ENCODE measurements at places on chromosomes 4 and X.
A peak's percentile ranks its signal among the peaks of the same experiment; 100 is the strongest.

GRCh38 chr4:99043346-99043745 lies 45.2 kb downstream of the ADH5 start:
- no peak for DNase-seq

DNA sequence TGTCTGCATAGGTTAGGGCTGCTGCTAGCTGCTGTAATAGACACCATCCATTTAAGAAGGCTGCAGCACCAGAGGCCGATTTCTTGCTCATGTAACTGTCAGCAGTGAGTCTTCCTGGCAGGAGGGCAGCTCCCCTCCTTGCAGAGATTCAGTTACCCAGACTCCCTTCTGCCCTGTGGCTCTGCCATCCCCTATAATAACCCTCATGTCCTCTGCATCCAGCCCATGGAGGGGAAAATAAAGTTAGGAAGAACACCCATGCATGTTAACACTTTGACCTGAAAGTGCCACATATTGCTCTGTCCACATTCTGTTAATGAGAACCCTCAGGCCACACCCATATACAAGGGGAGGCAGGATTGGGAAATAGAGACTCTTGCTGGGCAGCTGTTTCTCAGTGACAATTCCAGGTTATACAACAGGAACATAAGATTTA lies 5.4 kb downstream of the STBD1 start:
- DNase-seq, result no peak

DNA sequence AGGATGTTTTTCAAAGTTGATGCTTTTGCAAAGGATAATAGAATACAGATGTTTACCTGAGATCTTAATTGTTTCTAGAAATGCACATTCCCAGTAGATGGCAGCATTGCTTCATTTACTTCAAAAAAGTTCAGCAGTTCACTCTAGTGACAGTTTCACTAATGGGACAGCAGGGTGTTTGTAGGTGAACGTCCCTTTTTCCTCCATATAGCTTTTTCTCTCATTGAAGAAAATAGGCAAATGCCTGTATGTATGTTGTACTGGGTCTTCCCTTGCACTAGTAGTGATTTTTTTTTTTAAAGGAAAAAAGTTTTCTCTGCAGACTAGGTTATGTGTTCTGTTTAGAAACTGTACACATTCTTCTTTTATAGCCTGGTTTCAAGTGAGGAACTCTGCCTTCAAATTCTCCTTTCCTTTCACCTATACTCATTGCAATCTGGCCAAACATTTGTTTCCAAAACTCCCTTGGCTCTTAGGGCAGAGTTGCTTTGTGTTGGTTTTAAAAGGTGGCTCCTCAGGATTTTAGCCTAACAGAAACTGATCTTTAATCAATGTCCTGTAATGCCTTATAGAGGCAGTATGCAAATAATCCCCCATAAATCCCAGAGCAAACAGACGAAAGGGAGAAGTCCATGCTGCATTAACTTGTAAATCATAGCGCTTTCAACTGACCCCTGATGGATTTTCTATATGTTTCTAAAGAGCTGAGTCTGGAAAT lies 86.3 kb downstream of the EGF start:
- DNase-seq, result peak; percentile 62

- no peak for DNase-seq
Observed at GRCh38 chrX:38804432-38804681, 3.1 kb downstream of the MID1IP1 start.
